Activated T-helper 1 cell treated with anti-CD3 and anti-CD28 coated beads, Interleukin-2, amount 50 U/mL, for 16 hours (primary cell): ENCODE measurements at places on chromosomes 5 and 9.

GRCh38 chr9:86771941-86772634 lies 175.2 kb downstream of the GAS1 start:
- no peak for DNase-seq

- no peak for DNase-seq
Measured at GRCh38 chr9:18800579-18800978, 232.4 kb downstream of the SAXO1 start.

- no peak for DNase-seq
Measured at GRCh38 chr5:77077829-77078176, 9.3 kb downstream of the ZBED3 start.

GRCh38 chr5:100697970-100698369 lies 162.8 kb downstream of the FAM174A start:
- DNase-seq, result no peak

DNA sequence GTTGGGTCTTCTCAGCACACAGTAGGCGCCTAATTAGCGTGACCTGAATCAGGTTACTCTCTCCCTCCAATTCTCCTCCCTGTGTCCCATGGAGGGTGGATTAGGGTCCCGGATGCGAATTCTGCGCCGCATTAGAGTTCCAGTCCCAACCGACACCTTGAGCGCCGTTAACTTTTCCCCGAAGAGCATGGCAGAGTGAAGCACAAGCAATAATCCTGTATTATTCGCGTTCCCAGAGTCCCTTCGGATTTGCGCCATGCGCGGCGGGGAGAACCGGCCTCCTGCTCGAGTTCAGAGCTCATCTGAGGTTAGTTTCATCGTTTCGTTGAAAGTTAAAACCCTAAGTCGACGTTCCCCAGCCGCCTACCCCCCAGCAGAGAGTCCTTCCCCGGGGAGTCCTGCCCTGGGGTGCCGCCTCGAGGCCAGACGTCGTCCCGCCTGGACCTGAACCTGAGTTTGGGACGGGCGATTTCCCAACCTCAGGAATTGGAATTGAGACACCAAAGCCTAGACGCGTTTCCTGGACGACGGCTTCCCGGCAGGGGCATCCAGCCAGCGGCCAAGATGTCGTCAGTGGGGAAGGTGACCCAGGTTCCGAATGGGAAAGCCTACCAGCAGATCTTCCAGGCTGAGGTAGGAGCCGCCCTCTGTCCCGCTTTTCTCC lies at the start of gene CCDC180:
CCDC180 (plus strand) TSS at position 160 of the 664 bp plus-strand sequence; CDS start at position 565, 405 bp downstream.
- no peak for DNase-seq

DNA sequence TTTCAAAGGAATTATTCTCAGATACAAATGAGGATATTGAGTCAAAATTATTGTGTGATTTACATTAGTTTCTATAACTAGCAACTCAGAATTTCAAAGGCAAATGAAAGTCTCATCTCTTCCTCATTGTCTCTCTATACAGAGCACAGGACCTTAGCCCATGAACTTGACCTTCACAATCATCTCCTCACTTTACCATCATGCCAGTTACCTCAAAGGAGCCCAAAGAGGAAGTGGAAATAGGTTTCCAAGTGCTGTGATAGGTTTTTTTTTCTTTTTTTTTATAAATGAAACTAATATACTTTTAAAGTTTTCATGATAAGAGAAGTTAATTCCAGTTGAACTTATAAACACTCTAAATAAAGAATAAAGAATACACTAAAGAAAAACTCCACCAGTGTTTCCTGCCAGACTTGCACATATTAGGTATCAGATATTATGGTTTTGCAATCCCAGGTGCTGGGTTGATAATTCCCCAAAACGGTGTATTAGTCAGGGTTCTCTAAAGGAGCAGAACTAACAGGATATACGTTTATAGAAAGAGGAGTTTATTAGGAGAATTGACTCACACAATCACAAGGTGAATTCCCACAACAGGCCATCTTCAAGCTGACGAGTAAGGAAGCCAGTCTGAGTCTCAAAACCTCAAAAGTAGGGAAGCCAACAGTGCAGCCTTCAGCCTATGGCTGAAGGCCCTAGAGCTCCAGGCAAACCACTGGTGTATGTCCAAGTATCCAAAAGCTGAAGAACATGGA lies 50.1 kb upstream of the ADAMTS16 start:
- no peak for DNase-seq

GRCh38 chr5:83956386-83956785 lies 235.7 kb upstream of the HAPLN1 start:
- DNase-seq, result no peak

- DNase-seq, result no peak
Measured at GRCh38 chr9:10148796-10149195, 464.0 kb downstream of the PTPRD start.
